ENCODE measurements at places on chromosomes 4 and X.
A peak's percentile ranks its signal among the peaks of the same experiment; 100 is the strongest.

DNA sequence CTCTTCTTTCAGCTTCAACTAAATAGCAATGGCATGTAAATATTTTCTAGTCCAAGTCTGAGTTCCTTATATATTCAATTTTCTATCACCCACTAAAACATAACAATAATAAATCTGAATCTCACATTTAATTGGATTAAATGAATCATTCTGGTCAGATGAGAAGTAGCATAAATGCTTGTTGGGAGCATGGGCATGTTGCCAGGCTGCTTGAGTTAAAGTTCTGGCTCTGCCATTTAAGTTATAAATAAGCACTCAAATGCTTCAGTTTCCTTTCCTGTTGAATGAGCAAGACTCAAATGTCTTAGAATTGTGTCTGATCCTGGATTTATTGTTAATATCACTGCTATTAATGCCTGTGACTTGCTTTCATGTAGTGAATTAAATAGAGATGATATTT, 496.3 kb downstream of the STPG2 start:
- peak; percentile 16 for DNase-seq

DNA sequence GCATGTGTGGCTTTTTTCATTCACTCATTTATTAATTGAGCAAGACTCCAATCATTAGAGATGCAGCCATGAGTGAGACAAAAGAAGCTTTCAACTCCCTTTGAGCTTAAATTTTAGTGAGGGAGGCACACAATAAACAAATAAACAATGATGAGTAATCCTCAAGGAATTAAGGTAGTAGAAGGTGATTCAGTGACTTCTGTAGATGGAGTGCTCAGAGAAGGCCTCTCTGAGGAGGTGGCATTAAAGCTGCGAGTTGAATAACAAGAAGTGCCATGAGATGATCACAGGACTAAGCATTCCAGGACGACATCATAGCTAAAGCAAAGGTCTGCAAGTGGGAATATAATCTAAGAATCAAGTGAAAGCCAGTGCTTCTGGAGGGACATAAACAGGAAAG, 77.6 kb downstream of the NWD2 start:
- no peak for DNase-seq

GRCh38 chrX:111511477-111511876, at the start of gene SERTM2:
Gene SERTM2 (plus strand): TSS chrX:111511645. CDS start chrX:111518858, 7,213 bp downstream.
- DNase-seq: peak; percentile 51

- DNase-seq: no peak
Observed at GRCh38 chr4:112552668-112553067, 36.7 kb upstream of the NEUROG2 start.

- DNase-seq: no peak
Observed at GRCh38 chr4:37132975-37133360, 111.6 kb upstream of the NWD2 start.

DNA sequence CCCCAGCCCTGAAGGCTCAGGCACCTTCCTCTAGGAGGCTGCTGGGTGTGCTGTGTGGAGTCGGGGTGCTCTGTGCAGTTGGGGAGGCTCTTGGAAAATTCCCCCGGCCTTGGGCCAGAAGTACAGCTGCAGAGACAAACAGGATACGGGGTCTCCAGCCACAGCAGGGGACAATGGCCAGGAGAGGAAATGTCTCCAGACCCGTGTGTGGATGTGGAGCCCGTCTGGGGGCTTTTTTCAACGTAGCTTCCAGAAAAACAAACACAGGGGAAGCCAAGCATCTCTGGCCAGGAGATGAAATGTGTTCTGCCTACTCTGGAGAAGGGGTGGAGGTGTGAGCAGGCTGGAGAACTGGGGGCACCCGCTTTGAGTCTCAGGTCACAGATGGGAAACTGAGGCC, 3.7 kb upstream of the SH3TC1 start:
- DNase-seq: no peak

DNA sequence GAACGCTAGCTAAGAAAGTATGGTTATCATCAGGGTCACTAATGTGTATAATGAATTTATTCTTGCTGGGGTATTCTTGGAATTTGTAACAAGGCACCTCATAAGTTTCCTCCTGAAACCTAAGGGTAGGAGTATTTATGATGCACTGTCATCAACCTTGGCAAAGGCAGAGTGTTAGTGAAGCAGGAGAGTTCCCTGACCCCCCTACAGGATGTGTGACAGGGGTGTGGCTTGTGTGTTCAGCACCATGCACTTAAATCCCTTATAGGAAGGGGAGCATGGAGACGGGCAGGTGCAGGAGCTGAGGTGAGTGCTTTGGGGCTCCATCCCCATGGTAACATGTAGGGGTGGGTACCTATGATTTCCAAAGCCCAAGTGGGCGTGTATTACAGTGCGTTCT, 237.7 kb downstream of the GALNTL6 start:
- DNase-seq: no peak

DNA sequence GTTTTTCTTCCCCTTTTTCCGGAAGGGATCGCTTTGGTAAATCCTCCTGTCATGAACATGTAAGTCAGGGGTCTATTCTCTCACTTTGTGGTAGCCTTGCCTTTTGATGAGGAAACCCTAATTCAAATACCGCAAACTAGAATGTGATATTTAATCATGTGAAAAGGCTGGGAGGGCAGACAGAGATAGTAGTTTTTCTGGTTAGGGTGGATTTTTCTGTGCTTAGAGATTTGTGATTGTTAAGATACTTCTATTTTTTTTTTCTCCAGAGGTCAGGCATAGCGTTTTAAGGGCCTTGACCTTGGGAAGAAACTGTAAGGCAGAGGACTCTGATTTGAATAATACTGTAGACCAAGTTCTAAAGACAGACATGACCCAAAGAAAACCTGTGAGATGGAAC, 41.8 kb upstream of the PACRGL start:
- DNase-seq: no peak

GRCh38 chrX:119692191-119693039, 553 bp downstream of the SEPTIN6 start:
- no peak for DNase-seq

GRCh38 chrX:70497026-70497425, 52.4 kb downstream of the DLG3 start:
- no peak for DNase-seq

DNA sequence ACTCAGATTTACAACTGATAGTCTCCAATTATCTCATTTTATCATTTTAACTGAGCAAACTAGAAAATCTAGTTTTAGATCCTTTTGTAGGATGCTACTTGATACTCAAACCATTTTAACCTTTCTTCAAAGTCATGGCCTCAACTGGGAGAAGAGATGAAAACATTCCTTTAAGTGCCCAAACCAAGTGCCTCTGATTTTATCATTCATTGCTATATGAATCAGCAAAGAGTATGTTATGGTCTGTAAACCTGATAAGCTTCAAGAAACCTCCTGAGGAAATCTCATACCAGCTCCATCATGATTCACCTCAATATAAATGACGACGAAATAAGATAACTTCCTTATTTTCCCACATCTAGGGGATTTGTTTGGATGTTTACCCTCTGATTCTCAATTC, 119.9 kb downstream of the FAM13A start:
- DNase-seq: no peak

- no peak for DNase-seq
Observed at GRCh38 chrX:68878977-68879645, 50.3 kb downstream of the EFNB1 start.

Data from NCI-H524 treated with DMSO at 0.1 percent for 48 hours (cell line).